LNCaP clone FGC (cell line): ENCODE measurements at places on chromosomes 11 and 22.

DNA sequence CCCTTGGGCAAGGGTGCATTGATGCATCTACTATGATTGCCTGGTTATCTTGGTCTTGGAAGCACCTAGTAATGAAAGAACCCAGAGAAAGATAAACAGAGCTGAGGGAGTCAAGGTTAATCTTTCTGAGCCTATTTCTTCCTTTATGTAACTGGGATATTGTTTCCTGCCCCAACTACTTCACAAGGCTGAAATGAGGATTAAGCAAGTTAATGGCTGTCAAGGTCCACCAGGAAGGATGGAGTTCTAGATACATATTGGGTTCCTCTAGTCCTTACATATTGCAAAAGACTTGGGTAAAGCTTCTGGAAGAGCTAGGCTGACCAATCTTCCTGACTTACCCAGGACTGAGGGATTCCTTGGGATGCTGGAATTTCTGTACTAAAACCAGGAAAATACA, 589.8 kb downstream of the INSC start:
- no peak for DNase-seq

DNA sequence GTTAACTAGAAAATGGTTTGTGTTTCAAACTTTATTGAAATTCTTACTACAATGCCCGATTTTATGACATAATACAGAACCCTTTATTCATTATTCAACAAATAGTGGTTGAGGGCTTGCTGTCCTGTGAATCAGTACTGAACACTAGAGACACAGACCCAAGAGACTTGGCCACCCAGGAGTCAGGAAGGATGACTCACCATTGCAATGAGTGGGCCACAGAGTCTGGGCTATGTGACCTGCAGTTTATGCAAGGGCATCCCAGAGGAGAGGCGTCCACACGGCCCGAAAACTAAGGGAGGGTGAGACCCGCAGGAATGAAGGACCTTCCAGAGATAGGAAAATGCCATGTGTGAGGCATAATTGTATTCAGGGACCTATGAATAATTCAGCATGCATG, 143.8 kb upstream of the DDI1 start:
- no peak for DNase-seq

- no peak for DNase-seq
These were observed 2.8 kb downstream of the MAP3K11 start for GRCh38 chr11:65611028-65611757.

GRCh38 chr11:111527279-111527678, 12.7 kb downstream of the HOATZ start:
- no peak for DNase-seq

GRCh38 chr11:10108915-10109680, 184.9 kb downstream of the SBF2 start:
- peak; percentile 84 for DNase-seq

- no peak for DNase-seq
These were observed 101.6 kb downstream of the CSNK2A3 start for GRCh38 chr11:11251394-11251970.

GRCh38 chr11:45296075-45296474, 9.9 kb upstream of the SYT13 start:
- DNase-seq, result no peak

- DNase-seq, result no peak
These were observed 146.5 kb downstream of the ELP4 start for GRCh38 chr11:31656051-31656450.

DNA sequence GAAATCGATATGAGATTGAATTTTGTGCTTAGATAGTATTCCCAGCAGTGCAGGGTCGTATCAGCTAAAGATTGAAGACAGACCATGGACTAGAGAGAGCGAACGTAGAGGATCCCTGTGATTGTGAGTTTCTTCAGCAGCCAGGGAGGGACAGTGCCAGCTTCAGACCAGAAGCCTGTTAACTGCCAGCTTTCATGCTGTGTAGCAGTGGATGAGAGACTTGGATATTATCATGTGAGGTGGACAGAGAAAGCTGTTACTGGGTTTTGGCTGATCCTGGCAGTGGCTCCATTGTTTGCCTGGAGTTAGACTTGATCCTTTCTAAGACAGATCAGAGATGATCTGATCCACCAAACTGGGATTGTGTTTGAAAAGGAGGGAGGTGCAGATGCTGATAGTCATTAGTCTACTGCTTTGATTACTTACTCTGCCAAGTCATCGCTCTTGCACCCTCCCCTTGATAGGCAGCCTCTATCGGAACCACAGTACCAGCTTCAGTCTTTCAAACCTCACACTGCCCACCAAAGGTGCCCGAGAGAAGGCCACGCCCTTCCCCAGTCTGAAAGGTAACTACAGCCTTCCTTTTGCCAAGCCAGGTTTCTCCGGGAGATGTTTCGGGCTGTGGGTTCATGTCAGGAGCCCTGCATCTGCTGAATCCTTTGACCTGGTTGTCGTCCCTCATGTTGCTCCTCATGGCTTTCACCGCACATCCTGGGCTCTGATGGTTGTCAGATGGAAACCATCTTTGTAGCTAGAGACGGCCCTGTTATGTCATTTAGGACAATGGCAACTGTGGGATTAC, 16.2 kb downstream of the MADD start:
- DNase-seq, result no peak

DNA sequence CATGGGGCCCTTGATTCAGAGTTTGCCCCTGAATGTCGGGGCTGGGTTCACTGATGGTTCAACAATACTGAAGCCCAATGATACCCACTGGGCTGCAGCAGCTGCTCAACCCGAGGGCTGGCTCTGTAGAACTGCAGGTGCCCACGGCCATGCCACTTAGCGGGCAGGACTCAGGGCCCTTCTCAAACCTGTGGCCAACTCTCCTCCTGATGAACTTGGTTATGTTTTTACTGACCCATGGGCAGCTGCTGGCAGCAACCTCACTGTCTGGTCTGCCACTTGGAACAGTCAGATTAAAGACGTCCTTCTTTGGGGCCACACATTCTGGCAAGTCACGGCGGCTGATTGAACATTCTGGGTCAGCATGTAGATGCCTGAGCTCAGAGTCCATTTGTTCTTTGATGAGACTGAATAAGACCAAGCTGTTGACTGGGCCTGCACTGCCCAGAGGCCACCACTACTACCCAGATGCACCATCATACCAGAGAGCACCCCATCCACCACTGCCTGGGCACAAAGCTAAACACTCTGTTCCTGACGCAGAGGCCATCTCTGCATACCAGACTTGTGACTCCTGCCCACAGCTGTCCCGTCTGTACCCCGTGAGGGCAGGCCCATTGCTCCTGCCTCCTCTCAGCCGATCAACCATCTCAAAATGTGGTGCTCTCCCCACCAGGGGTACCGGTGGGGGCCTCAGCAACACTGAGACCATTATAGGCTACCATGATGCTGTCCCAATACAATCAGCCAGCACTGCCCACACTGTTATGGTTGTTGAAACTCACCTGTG, 67.8 kb downstream of the SHANK2 start:
- DNase-seq, result no peak

DNA sequence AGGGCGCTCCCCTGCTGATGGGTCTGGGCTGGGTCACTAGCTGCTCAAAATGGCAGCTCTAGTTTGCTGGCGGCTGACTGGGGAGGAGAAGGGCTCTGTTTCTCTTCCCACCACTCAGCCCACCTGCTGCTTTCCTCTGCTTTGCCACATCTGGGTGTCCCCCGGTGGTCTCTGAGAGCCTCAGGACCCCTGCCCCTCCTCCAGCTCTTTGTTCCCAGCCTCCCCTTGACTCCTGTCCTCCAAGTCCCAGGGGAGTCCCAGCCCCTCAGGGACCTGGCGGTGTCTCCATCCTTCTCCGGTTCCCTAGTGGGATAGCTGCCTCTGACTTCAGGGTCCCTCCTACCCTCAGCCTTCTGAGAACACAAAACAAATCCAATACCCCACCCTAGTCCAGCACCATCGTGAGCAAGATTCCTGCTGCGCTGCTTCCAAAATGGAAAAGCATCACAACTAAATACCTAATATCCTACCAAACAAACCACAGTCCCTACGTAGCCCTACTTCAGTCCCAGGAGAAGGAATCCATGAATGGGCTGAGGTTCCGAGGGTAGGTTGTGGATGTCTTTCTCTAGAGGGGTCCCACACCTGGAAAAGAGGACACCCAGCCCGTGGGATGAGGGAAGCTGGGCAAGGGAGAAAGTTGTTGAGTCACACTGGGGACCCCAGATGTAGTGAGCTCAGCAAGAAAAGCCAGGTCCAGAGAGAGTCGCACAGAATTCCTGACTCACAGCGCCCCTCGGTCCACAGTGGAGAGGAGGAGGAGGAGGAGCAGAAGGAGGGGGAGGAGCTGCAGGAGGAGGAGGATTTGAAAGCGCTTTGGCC, 45.0 kb upstream of the NNMT start:
- no peak for DNase-seq

- no peak for DNase-seq
These were observed 402.8 kb downstream of the MIAT start for GRCh38 chr22:27060190-27060589.

DNA sequence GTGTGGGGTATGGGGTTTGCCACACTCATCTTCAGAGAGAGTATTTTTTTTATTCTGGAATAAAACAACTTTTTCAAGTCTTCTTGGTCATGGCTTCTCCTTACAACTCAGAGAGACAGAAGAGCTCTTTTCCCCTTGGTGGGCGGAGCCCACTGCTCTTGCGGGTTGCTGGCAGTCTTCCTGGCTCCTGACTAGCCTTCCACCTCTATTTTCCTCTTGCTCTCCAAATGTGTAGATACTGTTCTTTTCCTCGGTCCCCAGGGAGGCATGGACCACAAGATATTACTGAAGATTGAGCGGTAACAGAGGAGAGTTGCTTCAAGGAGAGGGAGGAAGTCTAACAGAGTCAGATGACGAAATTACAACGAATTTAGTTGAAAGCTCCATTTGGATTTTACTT, 210.6 kb downstream of the NTM start:
- DNase-seq, result no peak
